ENCODE measurements at places on chromosomes 13 and 19. TPM values are rescaled to one million over a fixed set of nuclear protein-coding genes. Genes with fewer than 3 reads are reported as not detected.

The SLC44A2 gene
- total RNA-seq = 46.8 TPM

The KEAP1 gene
- total RNA-seq = 40.5 TPM

The ZFP14 gene
- 33.0 TPM for total RNA-seq

The DIAPH3 gene
- 7.5 TPM for total RNA-seq

The CACNG8 gene
- 1.2 TPM for total RNA-seq

The CTU1 gene
- total RNA-seq = 1.8 TPM

The ATP1A3 gene
- 85.0 TPM for total RNA-seq

The CYP2F1 gene
- total RNA-seq = not detected

The FARSA gene
- 54.1 TPM for total RNA-seq

GRCh38 chr19:53553865-53554791 lies 16.2 kb downstream of the ZNF331 start:
- peak; percentile 53 for DNase-seq

GRCh38 chr19:18165794-18166544 lies 7.6 kb upstream of the IFI30 start:
- DNase-seq = no peak

- no peak for DNase-seq
These were observed 187.6 kb downstream of the TUBA3C start for GRCh38 chr13:18993884-18994660.

DNA sequence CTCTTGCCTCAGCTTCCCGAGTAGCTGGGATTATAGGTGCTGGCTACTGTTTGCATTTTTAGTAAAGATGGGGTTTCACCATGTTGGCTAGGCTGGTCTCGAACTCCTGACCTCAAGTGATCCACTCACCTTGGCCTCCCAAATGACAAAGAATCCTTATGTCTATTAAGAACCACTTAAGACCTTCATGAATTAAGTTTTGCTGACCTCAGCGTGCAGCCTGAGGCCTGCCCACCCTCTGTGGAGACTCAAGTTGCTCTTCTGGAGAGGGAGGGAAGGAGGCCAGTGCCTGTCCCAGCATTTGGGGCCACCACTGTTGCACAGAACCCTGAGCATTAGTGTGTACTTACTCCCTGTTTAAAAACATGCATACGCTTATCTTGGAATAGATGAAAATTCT lies 313.3 kb downstream of the FGF9 start:
- DNase-seq = no peak

- no peak for DNase-seq
These were observed 721.9 kb upstream of the SLC10A2 start for GRCh38 chr13:103788061-103788652.

DNA sequence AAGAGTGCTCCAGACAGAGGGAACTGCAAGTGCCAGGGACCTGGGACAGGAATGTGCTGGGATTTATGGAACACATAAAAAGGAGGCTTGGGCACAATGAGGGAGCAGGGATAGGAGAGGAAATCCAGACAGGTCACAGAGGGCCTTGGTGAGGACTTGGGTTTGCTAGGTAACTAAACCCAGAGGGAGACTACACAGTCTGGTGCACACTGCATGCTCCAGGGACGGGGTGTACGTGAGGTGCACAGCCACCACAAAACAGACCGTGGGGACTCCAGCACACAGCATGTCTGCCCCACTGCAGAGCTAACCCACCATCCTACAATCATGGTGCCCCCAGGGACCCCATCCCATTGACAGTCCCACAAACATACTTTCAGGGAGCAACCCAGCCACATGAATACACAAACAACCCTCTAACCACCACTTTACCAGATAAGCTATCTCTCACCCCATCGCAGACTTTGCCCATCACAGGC lies 5.5 kb upstream of the ZFP36 start:
- no peak for DNase-seq

GRCh38 chr19:8238251-8238650 lies 29.1 kb downstream of the CERS4 start:
- DNase-seq = no peak

DNA sequence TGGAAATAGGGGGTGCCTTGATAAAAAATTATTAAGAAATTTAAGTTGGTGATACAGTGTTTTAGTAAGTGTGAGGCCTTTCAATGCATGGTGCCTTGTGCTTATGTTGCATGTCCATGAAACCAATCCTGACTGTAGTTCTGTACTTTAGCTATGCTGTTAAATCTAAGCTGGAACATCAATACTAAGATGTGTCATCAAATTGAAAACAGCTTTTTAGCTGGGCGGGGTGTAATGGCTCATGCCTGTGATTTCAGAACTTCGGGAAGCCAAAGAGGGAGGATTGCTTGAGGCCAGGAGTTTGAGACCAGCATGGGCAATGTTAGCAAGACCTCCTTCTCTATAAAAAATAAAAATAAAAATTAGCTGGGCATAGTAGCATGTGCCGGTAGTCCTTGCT lies 930.3 kb upstream of the PCDH9 start:
- DNase-seq = no peak

DNA sequence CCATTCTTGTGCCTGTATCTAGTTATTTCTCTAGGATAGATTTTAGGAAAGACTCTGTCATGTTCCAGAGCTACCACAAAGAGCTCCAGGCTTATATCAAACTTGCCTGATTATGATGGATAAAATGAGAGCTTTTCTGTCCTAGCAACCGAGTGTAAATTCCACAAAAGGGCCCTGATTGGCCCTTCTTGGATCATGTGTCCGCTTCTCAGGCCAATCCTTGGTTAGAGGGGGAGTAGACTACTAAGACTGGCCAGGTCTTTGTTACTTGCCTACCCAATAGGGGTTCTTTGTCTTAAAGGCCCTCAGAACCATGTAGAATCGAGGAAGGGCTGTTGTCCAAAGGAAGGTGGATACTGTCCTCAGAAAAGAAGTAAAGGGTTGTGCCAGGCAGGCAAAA lies 2.4 kb downstream of the DHX34 start:
- DNase-seq = no peak

DNA sequence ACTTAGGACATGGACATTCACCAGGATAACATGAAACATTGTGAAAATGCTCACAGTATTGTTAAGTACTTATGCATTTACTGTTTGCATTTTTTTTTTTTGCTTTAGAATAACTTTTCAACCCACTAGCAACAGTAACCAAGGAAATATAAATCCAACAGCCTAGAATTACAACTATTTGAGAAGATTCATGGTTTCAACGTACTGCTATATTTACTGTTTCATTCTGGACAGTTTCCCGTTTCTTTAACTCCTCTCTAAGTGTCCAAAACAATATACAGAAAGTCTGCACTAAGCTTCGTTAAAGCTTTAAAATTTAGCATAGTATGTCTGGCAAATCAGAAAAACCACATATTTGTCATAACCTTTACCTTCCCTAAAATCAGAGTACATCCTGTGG lies 2.7 kb downstream of the SMAD9 start:
- no peak for DNase-seq

DNA sequence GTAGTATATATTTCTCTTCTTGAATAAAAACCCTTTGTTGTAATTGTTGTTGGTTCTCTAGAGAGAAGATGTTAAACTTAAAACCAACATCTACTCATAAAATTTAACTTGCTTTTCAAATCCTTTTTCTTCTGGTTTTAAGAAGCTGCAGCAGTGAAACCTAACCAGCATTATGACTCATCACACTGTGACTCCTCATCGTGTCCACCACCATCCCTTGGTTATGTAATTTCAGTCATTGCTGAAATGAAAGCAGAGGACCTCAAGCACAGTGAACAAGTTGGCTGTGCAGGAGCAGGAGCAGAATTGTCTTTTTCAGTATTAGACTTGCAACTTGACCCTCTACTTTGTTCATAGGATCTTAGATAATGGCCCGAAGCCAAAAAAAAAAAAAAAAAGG lies 64.9 kb upstream of the HTR2A start:
- no peak for DNase-seq

DNA sequence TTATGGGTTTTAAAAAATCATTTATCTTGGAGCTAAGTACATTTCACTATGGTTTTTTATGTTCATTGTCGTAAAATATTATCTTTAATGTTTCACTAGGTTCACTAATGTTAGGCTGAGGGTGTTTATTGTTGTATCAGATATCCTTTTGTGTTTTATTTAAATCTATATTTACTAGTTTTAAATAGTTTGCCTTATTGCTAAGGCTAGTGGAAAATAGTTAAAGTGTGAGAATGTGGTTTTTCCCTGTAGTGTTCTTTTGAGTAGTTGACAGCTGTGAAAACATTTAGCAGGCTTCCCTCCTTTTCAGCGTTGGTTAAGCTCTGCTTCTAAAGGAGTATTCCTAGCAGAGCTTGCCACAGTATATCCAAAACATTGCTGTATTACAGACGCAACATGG lies 139.0 kb downstream of the TM9SF2 start:
- no peak for DNase-seq

DNA sequence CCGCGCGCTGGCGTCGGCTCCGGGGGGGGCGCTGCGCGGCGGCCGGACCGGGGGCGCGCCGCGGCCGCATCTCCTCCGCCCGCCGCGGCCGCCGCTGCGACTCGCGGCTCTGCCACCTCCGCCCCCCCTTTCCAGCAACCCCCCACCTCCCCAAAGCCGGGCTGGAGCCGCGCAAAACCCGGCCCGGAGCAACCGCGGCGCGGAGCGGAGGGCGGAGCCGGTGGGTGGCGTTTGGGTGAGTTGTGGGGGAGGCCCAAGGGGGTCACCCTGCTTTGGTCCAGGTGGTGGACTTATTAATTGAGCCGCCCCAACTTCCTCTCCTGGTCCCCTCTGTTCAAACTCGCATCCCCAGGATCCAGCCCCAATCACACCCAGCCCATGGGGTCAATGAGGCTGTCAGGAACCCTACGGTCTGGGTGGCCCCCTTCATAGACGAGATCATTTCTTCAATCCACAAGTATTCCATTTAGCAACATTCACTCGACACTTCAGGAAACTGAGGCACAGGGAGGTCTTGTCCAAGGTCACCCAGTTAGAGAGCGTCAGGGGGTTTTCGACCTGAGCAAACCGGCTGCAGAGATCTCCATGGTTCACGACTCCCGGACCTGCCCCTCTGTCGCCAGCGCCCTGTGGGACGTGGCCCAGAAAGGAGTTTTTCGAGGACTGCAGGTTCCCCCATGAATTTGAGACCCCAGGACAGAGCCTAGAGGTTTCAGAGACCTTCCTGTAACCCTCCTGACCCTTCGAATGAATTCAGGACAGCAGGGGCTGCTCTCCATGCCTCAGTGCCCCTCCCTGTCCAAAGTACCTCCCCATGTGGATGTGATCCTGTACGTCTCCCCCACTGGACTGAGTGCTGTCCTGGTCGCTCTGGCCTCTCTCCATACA lies 22.4 kb upstream of the SEMA6B start:
- DNase-seq = no peak

DNA sequence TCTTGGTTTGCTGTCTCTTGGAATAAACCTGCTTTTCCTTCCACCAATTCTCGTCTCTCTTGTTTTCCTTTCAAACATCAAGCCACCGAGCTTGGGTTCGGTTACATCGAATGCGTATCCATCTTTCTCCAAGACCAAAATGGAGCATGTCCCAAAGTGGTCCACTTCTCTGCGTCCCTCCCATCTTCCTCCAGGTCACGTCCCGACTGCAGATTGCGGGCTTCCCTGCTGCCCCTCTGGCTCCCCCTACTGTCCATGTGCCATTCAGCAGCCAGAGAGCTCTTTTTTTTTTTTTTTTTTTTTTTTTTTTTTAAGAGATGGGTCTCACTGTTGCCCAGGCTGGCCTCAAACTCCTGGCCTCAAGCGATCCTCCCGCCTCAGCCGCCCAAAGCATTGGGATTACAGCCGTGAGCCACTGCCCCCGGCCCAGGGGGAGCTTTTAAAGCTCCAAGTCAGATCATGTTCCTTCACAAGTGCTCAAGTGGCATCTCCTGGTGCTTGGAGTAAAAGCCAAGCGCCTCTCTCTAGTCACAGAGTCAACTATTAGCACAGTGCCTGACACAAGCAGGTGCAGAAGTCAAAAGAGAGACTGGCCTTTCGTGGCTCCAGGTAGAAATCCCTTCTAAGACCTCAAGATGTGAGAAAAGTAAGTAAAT lies 10.0 kb downstream of the COL5A3 start:
- DNase-seq = peak; percentile 91

DNA sequence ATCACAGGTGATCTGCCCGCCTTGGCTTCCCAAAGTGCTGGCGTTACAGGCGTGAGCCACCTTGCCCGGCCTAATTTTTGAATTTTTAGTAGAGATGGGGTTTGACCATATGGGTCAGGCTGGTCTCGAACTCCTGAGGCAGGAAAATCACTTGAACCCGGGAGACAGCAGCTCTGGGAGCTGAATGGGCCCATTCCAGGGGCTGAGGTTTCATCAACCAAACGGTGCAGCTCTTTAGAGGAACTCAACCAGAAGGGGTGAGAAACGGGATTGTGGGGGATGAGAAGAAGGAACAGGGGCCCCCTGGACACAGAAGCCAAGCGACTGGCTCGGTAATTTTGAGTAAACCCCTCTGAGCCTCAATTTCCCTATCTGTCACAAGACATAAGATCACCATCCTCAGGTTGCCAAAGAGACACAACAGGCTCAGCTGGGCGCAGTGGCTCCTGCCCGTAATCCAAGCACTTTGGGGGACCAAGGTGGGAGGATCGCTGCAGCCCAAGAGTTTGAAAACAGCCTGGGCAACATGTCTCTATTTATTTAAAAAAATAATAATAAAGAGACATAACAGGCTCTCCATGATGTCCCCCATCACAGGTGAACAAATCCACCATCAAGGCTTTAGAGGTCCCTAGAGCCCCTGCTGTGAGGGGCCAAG lies 562 bp downstream of the IQCN start:
- DNase-seq = no peak

DNA sequence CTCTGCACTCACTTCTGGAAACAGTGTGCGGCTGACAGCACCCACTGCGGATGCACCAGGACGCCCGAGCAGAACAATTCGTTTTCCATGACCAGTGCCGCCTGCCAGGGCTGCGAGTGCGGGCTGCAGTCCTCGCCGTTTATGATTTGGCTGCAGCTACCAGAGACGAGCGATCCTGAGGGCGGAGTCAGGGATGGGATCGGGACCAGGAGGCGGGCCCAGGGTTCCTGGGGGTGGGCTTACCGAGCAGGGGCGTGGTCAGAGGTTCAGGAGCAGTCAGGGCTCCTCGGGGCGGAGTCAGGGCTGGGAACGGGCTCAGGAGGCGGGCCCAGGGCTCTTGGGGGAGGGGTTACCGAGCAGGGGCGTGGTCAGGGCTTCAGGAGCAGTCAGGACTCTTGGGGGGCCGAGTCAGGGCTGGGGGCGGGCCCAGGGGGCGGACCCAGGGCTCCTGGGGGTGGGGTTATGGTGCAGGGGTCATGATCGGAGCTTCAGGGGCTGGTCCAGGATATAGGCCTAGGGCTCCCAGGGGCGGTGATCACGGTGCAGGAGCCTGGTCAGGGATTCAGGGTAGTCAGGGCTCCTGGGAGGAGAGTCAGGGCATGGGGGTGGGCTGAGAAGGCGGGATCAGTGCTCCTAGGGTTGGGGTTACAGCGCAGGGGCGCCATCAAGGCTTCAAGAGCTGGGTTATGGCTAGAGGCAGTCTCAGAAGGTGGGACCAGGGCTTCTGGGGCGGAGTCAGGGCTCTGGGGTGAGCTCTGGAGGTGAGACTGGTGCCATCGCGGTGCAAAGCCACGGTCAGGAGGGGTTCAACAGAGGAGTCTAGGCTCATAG lies 1.7 kb downstream of the KLK4 start:
- DNase-seq = peak; percentile 94

All from spinal cord (tissue), 10 donors.